Frontal cortex (tissue), 4 donors: ENCODE measurements at places on chromosomes 3 and 15.

DNA sequence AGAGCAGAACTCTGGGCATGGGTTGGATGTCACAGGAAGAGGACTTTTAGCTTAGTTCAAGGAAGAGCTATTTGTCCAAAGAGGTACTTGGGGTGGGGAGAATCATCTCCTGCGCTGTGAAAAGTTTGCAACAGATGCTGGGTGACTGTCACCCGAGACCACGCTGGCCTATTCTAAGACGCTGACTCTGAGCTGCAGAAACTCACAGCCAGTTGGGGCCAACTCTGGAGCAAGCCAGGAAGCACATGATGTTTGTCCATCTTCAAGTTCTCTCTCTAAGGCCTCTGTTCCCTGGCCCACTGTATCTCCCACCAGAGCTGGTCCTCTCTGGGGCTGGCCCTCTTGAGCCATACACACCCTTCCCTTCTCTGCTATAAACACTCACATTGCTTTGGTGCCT lies 17.9 kb upstream of the CDCP1 start:
- no peak for DNase-seq

- no peak for DNase-seq
Observed at GRCh38 chr15:77500989-77501388, 80.3 kb downstream of the HMG20A start.

GRCh38 chr3:160893207-160893606 lies 137.2 kb downstream of the PPM1L start:
- DNase-seq: no peak

- no peak for DNase-seq
Observed at GRCh38 chr15:90497912-90498311, 31.8 kb upstream of the CRTC3 start.

DNA sequence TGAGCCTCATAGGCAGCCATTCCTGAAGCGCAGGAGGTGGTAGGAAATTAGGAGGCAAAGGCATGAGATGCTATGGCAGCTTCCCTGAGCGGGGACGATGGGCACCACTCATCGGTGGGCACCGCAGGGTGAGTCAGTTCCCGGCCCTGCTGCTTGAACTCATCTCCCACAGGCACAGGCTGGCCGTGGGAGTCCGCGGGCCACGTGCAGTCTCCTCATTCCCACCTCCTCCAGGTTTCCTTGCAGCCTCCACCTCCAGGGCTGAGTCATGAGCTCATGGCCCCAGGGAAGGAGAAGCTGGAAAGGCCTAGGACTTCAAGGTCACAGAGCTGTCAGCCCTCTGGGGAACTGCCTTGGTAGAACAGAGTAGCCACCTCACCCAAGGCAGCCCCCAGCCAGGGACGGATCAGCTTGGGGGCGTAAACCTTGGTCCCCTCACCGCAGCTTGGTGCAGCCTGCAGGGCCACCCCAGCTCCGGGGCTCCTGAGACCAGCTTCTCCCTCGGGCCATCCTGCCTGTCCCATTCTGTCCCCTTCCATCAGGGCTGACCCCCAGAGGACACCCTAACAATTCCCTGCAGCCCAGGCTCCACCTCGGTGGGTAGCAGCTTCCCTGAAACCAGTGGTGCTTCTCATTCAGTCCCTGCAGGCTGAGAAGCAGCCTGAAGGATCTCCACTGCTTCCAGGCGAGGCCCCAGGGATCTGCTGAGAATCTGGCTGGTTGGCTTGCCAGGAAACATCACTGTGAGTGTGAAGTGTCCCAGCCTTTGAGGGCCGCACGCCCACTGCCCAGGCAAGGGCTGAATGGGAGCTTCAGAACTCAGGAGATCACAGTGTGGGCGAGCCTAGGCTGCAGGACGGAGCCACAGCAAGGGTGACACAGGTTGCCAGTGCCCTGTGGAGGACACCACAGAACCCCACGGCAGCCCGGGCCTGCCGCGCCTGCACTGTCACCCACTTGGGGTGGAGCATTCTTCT lies 150.7 kb upstream of the MEF2A start:
- no peak for DNase-seq

- DNase-seq: no peak
Observed at GRCh38 chr3:43699864-43700263, 9.1 kb downstream of the ABHD5 start.

GRCh38 chr3:36905545-36905944 lies 39.3 kb downstream of the TRANK1 start:
- no peak for DNase-seq

- DNase-seq: no peak
Observed at GRCh38 chr3:184687363-184688015, 24.4 kb downstream of the MAGEF1 start.

- DNase-seq: no peak
Observed at GRCh38 chr15:67063689-67064606, 1.5 kb upstream of the SMAD3 start.

DNA sequence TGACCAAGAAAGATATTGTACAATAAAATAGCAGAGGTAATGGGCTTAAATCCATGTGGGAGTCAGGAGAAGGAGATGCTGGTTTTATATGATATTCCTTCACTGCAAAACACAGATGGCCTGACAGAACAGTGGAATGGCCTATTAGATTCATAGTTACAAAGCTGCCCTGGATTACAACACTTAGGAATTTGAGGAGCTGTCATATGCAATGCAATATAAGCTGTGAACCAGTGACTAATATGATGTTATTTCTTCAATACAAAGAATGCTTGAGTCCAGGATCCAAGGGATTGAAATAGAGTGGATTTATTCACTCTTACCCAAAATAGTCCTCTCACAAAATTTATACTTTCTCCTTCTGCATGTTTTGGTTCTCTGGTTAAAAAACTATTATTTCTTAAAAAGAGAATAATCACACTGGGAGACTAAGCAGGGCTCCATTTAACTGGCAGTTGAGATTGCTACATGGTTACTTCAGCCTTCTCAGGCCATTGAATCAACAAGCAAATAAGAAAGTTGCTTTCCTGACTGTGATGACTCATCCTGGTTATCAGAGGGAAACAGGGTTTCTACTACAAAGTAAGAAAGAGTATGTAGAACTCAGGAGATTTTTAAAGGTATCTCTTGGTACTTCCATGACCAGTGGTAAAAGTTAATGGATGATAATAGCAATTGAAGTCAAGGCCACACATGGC lies 79.8 kb upstream of the ZPLD1 start:
- no peak for DNase-seq

- no peak for DNase-seq
Observed at GRCh38 chr3:16313886-16314645, 49.1 kb downstream of the OXNAD1 start.

DNA sequence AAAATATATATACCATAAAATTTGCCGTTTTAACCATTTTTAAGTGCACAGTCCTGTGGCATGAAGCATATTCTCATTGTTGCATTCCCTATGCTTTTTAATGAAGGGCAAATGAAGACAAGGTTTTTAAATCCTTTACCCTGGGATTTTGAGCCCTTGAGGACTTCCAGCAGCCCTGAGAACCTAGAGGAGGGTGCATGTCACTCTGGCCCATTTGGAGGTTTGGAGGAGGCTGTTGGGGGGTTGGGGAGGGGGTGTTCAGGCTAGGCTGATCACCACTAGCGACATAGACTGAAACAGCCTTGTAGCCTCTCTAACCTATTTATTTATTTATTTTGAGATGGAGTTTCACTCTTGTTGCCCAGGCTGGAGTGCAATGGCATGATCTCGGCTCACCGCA lies 86.0 kb downstream of the SMAD6 start:
- no peak for DNase-seq

GRCh38 chr3:40179016-40179415 lies 130.5 kb upstream of the EIF1B start:
- DNase-seq: peak; percentile 30

- no peak for DNase-seq
Observed at GRCh38 chr3:129673897-129674797, 67.7 kb upstream of the PLXND1 start.

DNA sequence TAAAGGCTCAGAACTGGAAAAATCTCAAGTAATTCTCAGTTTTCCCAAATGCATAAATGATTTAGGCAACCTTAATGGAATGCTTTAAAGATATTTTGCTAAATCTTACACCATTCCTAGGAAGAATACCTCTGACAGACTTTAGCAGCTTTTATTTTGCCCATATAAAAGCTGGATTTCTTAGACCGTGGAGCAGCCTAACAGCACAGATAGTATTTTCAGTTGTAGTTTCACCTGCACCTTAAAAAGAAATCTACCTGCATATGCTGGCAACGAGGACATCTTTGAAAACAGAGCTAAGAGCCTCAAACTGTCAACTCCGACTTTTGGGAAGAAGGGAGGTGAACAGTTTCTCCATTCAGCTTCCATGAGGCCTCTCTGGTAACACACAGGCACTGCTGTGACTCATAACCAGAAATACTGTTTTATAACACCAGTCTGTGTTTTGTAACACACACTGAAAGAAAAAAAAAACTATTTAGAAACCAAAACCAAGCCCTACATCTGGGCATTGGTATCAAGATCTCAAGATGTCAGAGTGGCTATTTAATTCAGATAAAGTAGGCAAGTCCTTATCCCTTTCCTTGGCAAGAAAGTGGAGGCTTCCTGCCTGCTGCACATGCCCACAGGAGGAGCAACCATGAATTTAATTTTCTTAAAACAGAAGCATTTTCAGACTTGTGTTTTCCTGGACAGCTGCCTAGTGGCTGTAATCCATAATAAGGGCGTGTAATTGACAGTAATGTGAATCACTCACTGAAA lies 181.5 kb upstream of the ICE2 start:
- DNase-seq: no peak

DNA sequence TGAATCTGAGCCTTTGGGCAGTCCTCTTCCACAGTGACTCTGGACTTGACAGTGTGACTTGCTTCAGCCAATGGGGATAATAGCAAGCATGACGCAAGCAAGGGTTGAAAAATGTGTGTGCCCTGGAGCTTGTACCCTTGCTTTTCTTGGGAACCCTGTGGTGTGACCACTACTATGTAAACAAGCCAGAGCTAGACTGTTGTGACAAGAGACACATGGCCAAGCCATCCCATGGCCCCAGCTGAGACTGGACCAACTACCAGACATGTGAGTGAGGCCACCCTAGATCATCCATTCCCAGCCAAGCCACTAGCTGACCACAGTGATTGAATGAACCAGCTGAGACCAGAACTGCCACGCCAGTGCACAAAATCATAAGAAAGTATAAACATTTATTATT lies 11.8 kb downstream of the MYO1E start:
- DNase-seq: no peak

- no peak for DNase-seq
Observed at GRCh38 chr3:59480486-59480995, 430.7 kb upstream of the CFAP20DC start.

GRCh38 chr3:192039593-192039992 lies 578.6 kb downstream of the PYDC2 start:
- DNase-seq: no peak

- DNase-seq: peak; percentile 20
Observed at GRCh38 chr3:168248383-168249204, 152.9 kb upstream of the GOLIM4 start.

- no peak for DNase-seq
Observed at GRCh38 chr15:99052205-99052604, 44.6 kb upstream of the PGPEP1L start.

DNA sequence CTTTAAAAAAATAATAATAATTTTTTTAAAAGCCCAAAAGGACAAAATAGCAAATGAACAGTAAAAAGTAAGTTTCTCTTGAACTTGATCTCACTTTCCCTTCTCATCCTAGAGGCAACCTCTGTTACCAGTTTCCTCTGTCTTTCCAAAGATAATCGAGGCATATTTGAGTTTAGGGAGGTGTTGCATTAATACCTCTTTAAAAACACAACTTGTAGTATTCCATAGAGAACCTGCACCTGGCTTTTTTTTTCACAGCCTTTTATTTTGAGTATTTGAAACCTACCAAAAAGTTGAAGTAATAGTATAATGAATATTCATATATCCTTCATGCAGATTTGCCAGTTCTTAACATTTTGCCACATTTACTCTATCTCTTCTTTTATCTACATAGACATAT lies 9.1 kb downstream of the CSK start:
- no peak for DNase-seq

GRCh38 chr3:188734395-188734794 lies 437.4 kb upstream of the TPRG1 start:
- DNase-seq: no peak

DNA sequence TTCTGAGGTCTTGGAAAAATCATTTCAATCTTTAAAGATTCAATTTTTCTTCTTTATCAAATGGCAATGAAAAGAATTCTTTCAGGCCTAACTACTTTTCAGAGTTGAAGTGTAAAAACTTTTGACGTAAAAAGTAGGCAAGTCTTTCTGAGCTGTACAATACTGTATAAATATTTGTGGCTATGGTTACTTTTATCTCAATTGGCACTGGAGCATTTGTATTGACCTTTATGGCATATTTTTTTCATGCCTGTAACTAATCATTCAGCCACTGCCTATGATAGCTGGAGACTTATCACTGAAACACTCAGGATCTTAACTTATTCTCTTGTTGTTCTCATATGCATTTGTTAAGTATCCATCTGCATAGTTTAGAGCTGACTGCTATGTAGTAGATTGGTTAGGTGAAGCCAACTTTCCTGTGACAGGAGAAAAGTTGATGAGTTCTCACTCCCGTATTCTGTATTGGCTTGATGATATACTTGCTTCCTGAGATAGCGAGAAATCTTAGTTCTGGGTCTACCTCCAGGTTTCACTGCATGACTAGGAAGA lies 290.4 kb upstream of the TBL1XR1 start:
- no peak for DNase-seq

DNA sequence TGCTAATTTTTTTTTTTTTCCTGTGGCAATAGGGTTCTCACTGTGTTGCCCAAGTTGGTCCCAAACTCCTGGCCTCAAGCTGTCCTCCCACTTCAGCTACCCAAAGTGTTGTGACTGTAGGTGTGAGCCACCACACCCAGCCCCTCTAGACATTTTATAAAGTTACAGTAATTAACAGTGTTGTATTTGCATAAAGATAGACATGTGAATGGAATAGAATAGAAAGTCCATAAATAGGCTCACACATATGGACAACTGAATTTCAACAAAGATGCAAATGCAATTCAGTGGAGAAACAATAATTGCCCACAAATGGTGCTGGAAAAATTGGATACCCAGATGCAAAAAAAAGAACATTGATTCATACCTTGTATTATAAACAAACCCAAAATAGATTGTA lies 39.9 kb downstream of the PLS1 start:
- DNase-seq: no peak

DNA sequence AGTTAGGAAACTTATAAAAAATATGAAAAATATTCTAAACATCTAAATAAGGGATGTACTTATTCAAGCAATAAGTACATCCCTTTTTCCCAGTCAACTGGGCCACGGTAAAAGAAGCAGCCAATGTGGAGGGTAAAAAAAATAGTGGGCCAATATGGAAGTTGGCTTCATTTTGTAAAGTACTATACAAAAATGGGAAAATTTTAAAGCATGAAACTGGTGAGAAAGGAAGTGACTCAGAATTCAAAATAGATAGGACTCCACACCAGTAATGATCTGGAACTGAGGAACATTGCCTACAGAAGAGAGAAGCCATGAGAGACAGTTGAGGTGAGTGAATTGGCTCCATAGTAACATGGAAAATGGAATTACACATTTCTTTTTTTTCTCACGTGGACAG lies 108.9 kb downstream of the FNDC3B start:
- no peak for DNase-seq

- DNase-seq: no peak
Observed at GRCh38 chr3:172317481-172317880, 130.8 kb downstream of the GHSR start.
